ENCODE measurements at places on chromosomes 5 and 9. TPM values are rescaled to one million over a fixed set of nuclear protein-coding genes. Genes with fewer than 3 reads are reported as not detected.

DNA sequence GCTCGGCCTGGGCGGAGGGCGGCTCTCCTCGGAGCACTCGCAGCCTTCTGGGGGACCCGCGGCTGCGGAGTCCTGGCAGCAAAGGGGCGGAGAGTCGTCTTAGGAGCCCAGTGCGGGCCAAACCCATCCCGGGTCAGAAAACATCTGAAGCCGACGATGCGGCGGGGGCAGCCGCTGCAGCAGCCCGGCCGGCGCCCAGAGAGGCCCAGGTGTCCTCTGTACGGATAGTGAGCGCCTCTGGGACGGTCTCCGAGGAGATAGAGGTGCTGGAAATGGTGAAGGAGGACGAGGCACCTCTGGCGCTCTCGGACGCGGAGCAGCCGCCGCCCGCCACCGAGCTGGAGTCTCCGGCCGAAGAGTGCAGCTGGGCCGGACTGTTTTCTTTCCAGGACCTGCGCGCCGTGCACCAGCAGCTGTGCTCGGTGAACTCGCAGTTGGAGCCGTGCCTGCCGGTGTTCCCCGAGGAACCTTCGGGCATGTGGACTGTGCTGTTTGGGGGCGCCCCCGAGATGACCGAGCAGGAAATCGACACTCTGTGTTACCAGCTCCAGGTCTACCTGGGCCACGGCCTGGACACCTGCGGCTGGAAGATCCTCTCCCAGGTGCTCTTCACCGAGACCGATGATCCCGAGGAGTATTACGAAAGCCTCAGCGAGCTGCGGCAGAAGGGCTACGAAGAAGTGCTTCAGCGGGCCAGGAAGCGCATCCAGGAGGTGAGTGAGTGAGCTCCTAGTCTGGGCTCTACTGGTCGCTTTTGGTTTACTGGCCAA, 1.2 kb downstream of the JMY start:
- peak; percentile 29 for DNase-seq

GRCh38 chr9:130549093-130549735, 30.2 kb upstream of the FUBP3 start:
- no peak for DNase-seq

DNA sequence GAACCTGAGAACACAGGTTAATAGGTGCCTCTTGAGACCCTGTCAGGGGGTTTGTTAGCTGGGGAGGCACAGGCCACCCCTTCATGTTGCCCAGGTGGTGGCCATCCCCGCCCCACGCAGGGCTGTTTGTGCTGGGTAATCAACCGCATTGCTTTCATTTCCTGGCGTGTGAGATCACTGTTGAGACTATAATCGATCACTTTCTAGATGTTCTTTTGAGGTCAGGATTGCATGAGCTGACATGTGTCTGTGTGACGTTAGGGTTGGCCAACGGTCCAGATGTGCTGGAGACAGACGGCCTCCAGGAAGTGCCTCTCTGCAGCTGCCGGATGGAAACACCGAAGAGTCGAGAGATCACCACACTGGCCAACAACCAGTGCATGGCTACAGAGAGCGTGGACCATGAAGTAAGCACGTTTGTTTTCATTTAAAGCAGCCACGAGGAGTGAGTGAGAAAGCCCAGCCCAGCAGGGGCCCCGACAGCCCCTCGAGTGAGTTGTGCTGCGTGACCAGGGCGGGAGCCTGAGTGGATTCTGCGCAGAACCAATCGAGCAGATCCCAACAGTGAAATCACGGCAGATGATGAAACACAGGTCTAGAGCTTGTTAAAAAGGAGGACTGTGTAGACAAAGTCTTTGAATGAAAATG, 115.0 kb upstream of the CACNA1B start:
- DNase-seq, result no peak

- DNase-seq, result no peak
Measured at GRCh38 chr9:12414514-12414913, 278.7 kb upstream of the TYRP1 start.

SWI5 gene
- total RNA-seq, result 17.1 TPM
